ENCODE measurements at places on chromosomes 5 and 9.

- DNase-seq: no peak
Measured at GRCh38 chr5:29950416-29951145, 1242.9 kb upstream of the CDH6 start.

GRCh38 chr5:107514305-107514704 is 156.4 kb downstream of the EFNA5 start:
- DNase-seq: no peak

GRCh38 chr5:96851312-96852062 is 24.8 kb upstream of the ERAP2 start:
- no peak for DNase-seq

DNA sequence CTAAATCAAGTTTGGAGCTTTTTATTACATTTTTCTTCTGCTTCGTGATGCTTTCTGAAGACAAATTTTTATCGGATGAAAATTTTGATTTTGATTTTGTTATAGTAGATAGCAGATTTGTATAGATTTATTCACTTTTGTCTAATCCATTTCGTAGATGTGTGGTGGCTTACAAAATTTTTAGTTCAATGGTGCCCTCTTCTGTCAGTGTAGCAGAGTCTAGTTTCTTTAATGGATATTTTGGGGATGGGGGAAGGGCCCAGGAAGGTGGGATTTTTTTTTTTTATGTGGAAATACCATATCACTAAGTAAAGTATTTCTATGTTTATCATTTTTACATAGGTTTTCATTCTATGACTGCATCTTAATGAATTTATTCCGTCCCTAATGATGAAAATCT is 259.9 kb upstream of the TARS1 start:
- DNase-seq: no peak

GRCh38 chr5:129639331-129639730 is 108.6 kb upstream of the MINAR2 start:
- DNase-seq: no peak

GRCh38 chr5:133269691-133270090 is 217.9 kb downstream of the HSPA4 start:
- no peak for DNase-seq

GRCh38 chr5:58887721-58888409 is 305.0 kb downstream of the RAB3C start:
- no peak for DNase-seq

GRCh38 chr5:4893063-4893744 is 246.9 kb upstream of the ADAMTS16 start:
- DNase-seq: no peak

DNA sequence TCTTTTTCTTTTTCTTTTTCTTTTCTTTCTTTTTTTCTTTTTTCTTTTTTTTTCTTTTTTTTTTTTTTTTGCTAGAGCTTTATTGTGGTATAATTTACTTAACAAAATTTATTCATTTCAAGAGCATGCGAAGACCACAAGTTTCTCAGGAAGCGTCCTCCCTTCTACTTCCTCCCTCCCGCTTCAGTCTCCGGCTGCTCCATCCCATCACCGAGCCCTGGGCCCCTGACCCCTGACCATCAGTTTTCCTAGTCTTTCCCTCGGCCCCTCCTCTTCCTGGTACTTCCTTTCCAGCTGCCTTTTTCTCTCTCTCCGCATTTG is 34.7 kb downstream of the C9orf152 start:
- DNase-seq: no peak

DNA sequence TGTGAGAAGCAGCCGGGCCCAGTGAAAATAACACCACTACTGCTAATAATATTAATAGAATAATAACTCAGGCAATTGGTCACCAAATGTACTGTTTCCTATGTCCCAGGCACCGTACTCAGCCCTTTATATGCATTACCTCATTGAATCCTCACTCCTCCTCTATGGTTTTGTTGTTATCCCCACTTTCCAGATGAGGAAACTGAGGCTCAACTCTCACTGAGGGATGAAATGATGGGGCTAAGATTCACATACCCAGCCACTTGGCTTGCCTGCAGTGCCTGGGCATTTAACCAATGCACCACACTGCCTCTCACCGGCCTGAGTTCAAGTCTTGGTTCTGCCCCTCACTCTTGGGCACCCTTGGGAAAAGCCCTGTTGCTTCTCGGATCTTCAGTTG is 34.1 kb downstream of the WHRN start:
- DNase-seq: no peak

DNA sequence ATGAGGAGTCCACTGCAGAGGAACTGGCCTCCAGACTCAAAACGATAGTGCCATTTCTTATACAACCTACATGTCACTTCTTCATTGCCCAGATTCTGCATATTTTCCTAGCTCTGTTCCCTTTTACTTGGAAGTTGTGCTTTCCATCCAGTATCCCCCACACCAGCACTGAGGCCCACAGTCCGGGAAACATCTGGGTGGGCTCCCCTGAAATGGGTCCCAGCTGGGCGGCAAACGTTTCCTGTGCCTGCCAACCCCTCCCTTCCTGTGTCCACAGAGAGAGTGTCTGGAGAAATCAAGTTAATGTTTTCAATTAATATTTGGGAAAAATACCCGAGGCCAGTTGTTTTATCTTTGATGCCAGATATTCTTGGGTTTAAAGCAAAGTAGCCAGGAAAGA is 111.8 kb downstream of the COL23A1 start:
- DNase-seq: no peak

DNA sequence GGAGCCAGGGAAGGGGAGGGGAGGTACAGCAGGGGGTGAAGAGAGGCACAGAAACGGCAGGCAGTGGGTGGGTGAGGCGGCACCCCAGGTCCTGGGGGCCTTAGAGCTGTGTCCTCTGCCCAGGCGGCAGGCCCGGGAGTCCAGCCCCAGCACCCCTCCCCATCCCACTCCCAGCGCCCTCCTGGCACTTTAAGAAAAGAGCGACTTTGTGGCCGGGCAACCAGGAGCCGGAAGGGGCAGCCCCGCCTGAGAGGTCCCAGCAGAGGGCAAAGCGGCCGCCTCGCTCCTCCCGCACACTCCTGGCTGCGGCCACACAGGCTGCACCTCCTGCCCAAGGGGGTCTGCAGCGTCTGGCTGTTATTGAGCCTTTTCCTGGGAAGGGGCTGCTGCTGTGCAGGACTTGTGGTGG is 42.6 kb downstream of the NACC2 start:
- no peak for DNase-seq

- DNase-seq: no peak
Measured at GRCh38 chr9:136784249-136784996, 6.7 kb upstream of the TMEM141 start.

DNA sequence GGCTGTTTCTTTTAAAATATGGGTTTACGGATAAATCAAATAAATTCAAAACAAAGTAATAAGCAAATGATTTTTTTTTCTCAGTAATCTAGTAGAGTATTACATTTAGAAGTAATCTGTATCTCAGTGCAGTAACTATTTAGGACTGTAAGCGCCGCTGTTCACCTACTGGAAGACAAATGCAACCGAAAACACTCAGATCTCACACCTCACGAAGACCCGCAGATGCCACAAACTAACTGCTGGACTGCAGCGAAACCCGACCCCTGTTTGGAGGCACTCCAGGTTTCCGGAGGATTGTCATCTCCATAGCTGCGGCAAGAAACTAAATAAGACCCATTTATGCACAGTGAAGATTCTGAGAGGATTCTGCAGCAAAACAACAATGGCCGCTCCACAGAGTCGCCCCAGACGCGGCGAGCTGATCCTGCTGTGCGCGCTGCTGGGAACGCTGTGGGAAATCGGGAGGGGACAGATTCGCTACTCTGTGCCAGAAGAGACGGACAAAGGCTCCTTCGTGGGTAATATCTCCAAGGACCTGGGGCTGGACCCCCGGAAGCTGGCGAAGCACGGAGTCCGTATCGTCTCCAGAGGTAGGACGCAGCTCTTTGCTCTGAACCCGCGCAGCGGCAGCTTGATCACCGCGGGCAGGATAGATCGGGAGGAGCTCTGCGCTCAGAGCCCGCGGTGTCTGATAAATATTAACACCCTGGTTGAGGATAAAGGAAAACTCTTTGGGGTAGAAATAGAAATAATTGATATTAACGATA is at the start of gene PCDHGA8:
Gene PCDHGA8, plus strand, starts transcription at position 205 of the 770 bp plus-strand sequence. Its CDS starts 181 bp downstream, at position 386.
- DNase-seq: no peak

GRCh38 chr9:2093920-2094597 is 78.9 kb downstream of the SMARCA2 start:
- DNase-seq: no peak

DNA sequence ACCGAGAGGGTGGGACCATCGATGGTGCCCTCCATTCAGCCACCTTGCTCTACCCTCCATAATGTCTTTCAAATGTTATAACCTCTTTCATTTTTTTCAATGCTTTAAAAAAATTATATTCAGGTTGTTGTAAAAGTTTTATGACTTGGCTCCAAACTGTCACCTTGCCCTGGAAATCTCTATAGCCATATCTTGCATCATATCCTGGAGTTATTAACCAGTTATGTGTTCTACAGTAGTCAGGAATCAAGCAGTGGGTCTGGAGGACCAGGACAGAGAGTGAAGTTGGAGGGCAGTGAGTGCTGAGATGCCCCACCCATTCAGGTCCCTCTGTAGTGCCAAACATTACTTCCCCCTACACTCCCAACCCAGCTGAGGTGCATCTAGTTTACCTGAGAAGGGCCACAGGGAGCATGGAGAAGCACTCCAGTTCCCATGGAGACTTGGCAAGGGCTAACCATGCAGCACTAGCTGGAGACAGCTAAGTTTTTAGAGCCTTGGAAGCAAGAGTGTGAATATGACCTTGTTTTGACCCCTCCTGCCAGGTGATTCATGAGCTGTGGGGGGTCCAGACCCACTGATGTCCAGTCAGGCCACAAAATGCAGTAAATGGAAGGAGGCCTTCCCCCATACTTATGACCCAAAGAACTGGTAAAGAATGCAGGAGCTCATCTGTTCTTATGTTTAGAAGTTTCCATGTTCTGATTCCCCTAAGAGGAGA is 5.5 kb downstream of the IFNA8 start:
- no peak for DNase-seq

GRCh38 chr5:179246227-179246626 is 99.0 kb downstream of the ADAMTS2 start:
- DNase-seq: no peak

DNA sequence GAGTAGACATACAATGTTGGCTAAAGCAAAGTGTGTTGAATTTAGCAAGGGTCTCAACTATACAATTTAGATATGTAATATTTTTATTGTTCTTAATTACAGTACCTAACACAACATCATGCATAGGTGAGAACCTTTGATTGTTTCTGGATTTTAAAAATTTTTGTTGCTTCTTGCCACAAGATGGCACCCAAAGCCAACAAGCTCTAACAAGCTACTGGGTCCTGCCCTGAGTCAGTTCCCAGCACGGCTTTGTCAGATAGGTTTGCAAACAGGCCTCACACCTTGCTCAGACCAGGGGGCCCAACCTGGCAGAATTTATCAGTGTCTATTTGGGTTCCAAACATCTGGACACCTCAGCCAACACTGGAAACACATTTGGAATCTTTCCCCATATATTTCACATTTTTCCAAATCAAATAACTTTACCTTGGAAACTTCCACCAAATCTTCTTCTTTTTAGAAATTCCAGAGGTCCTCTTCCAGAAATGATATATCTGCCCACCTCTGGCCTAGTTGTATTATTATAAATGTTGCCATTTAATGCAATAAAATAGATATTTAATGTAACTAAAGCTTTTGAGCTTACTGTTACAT is 49.5 kb upstream of the EGFLAM start:
- DNase-seq: no peak

DNA sequence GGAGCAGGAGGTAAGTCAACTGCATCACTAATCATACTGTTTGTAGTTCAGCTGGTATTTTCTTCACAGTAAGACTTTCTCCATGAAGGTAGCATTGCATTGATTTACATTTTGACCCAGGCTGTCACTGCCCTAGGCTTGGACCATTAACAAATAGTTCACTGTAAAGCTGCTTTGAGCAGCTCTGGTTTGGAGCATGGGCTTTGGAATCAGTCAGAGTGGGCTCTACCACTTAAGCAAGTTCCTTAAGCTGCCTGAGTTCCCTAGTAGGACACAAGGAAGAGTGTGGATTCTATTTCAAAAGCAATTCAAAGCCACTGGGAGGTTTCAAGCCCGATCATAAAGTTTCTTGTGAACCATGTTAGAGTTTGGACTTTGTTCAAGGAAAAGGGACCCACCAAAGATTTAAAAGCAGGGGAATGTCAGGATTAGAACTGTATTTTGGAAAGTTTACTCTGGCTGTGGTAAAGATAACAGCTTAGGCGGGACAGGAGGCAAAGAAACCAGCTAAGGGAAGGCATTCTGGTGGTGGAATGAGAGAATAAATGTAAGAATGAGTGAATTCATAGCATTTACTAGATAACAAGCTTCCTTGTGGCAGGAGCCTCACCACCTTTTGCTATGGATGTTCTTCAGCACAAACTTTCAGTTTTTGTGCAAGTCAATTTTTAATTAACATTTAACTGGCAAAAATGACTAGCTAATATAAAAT is 12.3 kb upstream of the PANK3 start:
- DNase-seq: no peak

DNA sequence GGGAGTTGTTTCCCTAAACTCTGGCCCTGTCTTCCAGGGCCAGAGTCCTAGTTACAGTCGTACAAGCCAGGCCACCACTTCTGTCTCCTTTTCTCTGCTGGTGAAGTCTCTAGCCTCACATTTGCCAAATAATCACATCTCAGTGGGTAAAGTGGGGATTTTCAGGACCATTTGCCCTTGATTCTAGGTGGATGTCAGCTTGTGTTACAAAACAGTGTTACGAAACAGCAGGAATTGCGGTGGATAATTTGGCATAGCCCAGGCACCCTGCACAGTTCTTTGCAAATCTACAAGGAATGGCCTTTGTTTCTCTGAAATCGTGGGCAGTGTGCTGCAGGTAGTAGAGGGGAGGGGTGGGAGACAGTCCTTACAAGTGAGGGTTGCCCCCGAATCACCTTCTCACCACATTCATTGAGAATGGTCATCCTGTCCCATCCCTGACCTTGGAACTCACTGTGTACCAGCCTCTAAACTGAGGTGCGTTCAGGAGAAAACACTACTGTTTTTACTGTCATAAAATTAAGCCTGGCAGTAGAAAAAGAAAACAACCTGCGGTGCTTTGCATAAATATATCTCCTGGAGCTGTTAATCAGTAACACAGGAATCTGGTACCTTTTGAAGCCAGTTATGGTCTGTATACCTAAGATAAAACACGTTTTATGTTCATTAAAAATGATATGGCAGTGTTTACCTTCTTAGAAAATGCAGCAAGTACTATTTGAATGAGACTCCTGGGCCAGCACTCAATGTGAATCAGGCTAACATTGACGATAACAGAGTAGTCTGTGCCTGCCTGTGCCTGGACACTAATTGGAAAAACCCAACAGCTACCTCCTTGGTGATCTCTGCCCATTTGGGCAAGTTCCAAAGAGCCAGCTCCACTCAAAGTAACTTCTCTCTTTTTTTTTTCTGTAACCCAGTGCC is 44.3 kb downstream of the CYSTM1 start:
- DNase-seq: no peak

GRCh38 chr5:76716456-76717157 is 681 bp downstream of the F2R start:
- DNase-seq: no peak

Data from T-helper 2 cell (primary cell).